ENCODE measurements at places on chromosomes 6 and 20.

- no peak for DNase-seq
These were observed 5.8 kb downstream of the CITED2 start for GRCh38 chr6:139368661-139369060.

- DNase-seq, result no peak
These were observed 64.3 kb downstream of the IRF4 start for GRCh38 chr6:455835-456234.

GRCh38 chr6:64010010-64010409, 374.4 kb downstream of the PHF3 start:
- DNase-seq, result no peak

DNA sequence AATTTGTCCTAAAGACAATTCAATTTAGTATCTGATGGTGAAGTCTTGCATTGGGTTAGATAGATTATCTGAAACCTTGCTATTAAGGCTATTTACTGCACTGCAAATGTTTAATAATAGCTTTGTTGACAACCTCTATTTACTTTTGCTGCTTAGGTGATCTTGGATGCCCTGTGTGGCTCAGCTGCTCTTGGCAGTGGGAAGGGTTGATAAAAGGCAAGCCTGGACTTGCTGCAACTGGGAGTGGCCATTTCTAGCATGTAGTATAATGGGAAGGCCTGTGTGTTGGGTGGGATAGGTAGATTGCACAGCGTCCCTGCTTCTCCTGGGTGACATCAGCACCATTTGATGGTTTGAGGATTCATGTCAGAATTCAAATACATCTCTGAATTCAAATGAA, 49.1 kb downstream of the ARMC2 start:
- no peak for DNase-seq

- DNase-seq, result no peak
These were observed 696.7 kb downstream of the C6orf118 start for GRCh38 chr6:164612751-164613150.

GRCh38 chr6:80535914-80536565, 429.6 kb downstream of the BCKDHB start:
- no peak for DNase-seq

- no peak for DNase-seq
These were observed 12.3 kb downstream of the DYNLT2 start for GRCh38 chr6:169738976-169739529.

DNA sequence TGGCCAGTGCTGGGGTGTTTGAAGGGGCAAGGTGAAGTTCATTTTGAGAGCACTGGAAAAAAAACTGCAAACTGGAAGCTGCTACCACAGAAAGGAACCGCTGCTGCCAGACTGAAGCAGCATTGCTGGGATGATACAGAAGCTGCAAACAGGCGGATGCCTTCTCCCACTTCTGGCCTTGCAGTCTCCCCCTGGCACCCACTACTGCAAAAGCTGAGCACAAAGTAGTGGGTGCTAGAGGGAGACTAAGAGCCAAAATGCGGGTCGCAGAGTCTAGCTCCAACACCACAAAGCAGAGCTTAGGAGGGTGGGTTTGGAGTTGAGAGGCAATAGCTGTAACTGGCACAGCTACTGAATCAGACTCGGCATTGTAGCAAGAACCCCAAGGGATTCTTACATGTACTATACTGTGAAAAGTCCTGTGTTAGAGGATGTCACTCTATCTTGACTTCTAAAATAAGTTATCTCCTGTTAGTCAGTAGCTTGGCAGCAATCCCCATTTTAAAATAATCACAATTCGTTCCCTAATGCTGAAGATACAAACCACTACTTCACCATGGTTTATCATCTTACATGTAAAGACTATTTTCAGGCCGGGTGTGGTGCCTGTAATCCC, 44.0 kb upstream of the COL21A1 start:
- no peak for DNase-seq

DNA sequence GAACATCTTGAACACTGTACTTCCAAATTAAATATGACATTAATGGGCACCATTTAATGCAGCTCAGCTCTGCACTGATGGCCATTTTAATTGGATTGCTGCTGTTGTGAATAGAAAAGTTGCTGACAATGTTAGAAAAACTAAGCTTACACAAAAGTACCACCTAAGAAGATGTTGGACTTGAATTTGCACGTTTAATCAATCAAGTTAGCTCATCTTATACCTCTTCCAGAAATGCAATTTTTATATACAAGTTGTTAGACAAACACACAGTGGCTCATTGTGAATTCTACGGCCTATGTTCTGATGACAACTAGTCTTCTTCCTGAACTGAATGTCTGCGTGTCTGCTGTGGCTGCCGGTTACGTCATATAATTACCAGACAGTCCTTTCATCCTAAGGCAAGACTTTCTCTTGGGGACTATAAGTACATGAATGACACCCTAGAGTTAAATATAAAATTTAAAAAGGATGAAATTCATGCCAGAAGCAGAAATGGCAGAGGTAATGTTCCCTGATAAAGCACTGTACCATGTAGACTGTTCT, 330.2 kb downstream of the EPM2A start:
- no peak for DNase-seq

DNA sequence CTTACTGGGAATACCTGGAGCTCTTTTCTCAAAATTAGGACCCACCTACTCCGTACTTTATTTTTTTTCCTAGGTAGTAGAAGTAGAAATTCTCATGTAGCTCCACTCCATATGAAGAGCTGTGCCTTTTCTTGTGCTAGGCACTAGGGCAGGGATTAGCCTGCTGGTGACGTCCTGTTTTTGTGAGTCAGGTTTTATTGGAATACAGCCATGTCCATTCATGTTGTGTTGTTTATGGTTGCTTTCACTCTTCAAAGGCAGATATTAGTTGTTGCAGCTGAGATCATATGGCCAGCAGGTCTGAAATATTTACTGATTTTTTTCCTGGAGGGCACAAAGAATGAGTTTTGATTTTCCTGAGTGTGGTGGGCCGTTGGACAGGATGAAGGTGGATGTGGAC, 20.5 kb downstream of the XRN2 start:
- DNase-seq, result peak; percentile 64

GRCh38 chr6:10237298-10238038, 177.4 kb downstream of the TFAP2A start:
- no peak for DNase-seq

- DNase-seq, result peak; percentile 52
These were observed 1.5 kb upstream of the PYGB start for GRCh38 chr20:25246182-25246999.

GRCh38 chr6:44999066-44999465, 329.1 kb upstream of the RUNX2 start:
- DNase-seq, result no peak

DNA sequence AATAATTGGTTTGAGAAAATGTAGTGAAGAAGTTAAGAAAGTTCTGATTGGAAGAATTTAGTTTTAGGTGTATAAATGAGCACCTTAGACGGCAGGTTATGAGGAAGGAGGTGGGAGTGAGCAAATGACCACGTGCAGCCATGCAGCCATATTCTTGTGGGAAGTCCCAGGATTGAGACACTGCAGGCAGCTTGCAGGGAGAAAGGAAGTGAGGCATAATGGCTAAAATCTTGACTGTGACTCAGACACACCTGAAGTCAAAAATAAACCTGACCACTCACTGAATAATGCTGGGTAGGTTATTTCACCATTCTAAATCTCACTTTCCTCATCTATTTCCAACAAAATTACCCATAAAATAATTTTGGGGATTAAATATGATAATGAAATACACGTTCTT, 16.6 kb downstream of the DSE start:
- DNase-seq, result no peak

- DNase-seq, result no peak
These were observed 197.5 kb upstream of the CST7 start for GRCh38 chr20:24751551-24751950.

GRCh38 chr20:10798811-10799210, 125.0 kb upstream of the JAG1 start:
- no peak for DNase-seq

GRCh38 chr6:142384519-142385254, 82.9 kb downstream of the ADGRG6 start:
- no peak for DNase-seq

DNA sequence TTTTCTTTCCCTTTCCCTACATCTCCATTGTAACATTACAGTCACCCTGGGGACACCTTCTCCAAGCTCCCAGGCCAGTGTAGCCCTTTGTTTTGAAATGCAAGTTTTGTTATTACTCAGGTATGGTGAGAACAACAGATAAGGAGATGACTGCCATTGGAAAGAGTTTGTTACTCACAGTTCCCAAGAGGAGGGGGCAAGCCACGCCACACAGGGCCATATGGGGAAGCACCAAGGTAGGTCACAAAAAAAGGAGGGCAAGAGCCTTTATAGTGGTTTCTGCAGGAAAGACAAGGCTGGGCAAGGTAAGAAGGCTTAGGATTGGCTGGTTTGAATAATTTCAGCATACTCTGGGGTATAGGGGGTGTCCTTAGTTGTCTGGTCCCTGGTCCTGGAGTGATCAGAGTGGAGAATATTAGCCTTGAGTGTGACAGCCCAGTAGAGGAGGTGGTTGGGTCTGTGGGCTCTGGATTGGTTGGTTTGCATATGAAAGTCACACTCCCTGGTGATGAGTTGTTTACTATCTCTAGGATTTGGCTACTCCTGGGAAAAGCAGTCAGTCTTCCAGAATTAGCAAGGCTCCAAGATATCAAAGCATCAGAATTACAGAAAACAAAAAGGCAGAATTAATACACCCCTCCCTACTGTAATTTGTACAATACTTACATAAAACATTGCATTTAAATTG, 33.1 kb upstream of the SMLR1 start:
- DNase-seq, result no peak

GRCh38 chr6:54587277-54587676, 259.3 kb upstream of the FAM83B start:
- no peak for DNase-seq

DNA sequence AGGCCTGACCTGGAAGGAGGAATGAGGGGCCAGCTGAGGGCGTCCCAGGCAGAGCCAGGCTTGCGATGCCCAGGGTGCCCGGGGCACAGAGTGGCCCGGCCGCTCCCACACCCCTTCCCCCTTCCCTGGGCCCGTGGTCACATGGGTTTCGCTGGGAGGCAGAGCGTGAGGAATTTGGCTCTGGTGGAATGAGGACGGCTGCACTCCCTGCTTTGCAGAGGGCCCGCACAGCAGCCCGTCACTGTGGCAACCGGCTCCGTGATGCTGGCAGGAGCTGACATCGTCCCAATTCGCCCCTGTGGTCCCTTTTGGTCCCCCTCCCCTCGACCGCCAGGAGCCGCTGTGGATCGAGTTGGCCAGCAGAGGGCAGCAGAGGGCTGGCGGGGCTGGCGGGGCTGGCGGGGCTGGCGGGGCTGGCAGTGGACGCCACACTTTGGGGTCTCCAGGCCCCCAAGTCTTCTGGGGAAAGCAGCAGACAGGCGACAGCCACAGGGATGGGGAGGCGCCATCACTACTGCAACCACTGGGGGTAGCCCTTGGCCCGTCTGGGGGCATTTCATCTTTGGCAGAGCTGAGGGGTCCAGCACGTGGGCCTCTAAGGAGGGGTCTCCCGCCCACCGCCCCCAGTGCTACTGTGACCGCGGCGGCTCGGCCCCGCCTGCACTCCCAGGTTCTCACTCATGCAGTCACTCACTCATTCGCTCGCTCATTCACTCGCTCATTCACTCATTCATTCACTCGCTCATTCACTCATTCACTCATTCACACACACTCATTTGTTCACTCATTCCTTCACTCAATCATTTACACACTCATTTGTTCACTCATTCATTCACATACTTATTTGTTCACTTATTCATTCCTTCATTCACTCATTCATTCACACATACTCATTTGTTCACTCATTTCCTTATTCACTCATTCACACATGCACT, 49.7 kb upstream of the BHLHE23 start:
- DNase-seq, result no peak

GRCh38 chr6:106116125-106116832, 30.1 kb downstream of the PRDM1 start:
- no peak for DNase-seq

- peak; percentile 63 for DNase-seq
These were observed 2.9 kb downstream of the SDC4 start for GRCh38 chr20:45345104-45345936.

DNA sequence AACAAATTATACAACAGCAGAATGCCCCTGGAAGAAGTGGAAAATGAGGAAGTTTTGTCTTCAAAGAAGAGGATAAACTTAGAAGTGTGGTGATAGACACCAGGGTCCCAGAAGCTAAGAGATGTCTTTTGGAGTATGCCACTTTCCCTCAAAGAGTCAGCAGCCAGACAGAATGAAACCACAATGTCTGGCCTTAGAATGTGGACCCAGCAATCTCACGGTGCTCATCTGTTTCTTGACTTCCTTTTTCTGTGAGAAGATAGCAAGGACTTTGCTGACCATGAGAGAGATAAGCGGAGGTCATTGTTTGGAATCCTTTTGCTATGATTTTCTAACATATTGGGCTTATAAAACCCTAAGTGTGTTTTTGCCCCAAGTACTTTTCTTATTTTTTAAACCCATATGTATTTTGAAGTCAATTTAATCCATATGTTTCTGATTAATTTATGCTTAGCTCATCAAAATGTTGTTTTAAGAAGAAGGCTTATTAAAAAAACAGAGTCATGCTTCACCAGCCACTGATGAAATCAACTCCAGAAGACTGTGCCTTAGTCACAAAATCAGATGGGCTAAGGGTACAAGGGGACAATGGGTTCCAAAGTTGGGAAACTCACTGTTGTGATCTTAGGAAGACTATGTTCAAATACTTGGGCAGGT, 451.2 kb upstream of the JAG1 start:
- DNase-seq, result no peak

DNA sequence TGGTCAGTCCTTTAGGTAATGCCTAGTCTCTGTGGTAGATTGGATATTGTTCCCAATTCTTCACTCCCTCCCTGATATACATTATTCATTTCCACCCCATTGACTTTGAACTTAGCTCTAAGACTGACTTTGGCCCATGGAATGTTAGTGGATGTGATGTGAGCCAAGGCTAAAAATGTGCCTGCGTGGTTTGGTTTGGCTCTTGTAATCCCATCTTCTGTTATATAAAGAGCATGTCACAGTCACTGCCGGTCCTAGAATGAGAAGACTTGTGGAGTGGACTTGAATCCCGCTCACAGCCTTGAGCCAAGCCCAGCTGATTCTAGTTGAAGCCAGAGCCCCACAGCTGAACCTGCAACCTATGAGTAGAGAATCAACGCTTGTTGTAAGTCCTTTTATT, 23.6 kb upstream of the DNAAF9 start:
- no peak for DNase-seq

DNA sequence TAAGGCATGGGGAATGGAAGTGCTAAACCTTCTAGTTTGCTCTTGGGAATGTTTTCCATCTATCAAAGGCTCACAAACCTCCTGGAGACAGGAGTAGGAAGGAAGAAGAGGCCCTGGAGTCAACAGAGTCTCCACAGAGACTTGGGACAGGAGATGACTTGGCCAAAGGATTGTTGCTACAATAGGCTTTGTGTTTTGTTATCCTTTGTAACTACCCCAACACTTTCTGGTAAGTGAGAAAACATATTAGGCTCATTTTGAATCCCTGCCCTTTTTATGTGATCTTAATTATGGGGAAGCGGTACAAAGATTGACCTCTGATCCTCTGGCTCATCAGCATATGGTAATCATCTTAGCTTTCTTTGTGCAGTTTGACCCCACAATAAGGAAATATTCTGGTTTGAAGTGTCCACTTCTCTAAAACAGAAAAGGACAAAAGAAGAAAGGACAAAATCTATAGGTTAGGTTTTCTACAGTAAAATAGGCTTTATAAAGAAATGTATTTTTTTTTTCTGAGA, 24.1 kb upstream of the GTF3C6 start:
- DNase-seq, result no peak

Measured in Peyer's patch (tissue), 4 donors.